Upper lobe of left lung (tissue), 6 donors: ENCODE measurements at places on chromosomes 13 and 19. TPM values are rescaled to one million over a fixed set of nuclear protein-coding genes. Genes with fewer than 3 reads are reported as not detected.

DNA sequence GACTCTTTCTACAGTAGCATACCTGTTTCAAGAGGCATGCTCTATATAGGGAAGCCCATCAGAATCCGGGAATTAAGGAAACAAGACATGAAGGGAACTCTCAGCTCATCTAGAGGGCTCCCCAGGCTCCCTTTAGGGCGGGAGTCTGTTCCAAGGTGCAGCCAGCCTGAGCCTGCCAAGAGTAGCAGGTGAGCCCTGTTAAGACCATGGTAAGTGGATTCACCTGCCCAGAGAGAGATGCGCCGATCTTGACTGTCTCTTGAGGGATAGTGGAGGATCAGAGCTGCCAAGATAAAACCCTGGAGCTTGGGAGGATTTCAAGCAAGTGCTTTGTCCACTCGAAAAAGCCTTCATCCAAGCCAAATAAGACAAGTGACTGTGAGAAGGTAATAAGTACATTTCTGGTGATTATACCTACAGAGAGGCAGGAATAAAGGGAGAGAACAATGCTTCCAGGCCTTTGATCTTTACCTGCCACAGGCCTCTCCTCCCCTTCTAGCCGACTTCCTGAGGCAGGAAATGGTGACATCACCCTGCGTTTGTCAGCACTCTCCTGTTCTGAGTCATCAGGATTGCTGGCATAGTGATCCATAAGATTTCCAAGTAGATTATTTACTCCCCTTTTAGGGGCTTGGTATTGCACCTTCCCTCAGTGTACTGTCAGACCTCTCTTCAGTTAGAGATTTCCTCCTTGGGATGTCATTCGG, 31.5 kb downstream of the KLF5 start:
- DNase-seq, result peak; percentile 70
- peak overlapping the region; percentile 39 for H3K27ac ChIP-seq
- H3K4me1 ChIP-seq, result no peaks in the 10 kb centered on the region
- no peak overlapping the region for H3K4me3 ChIP-seq
- no peaks in the 10 kb centered on the region for H3K27me3 ChIP-seq

DNA sequence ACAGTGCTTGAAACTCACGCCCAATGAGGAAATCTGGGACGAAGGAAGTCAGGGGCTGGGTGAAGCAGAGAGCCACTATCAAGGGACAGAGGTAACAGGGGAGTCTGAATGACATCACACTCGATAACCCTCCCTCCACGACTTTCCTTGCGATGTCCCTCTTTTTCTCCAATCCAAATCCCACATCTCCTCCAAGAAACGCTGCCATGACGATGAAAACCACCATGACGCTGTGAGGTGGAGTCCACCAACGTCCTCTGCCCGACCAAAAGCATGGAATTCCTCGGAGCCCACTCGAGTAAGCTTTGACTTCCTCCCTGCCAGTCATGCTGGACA, 967 bp downstream of the REXO1 start:
- DNase-seq, result no peak
- H3K4me3 ChIP-seq, result peak overlapping the region; percentile 95

- H3K27ac ChIP-seq, result no peak overlapping the region
- peaks cover 7% of the 10 kb centered on the region for H3K4me1 ChIP-seq
- no peaks in the 10 kb centered on the region for H3K27me3 ChIP-seq
- DNase-seq, result no peak
Observed at GRCh38 chr13:112905086-112905485, 63.9 kb upstream of the MCF2L start.

GRCh38 chr19:39937094-39937720, 2.8 kb upstream of the FCGBP start:
- H3K4me3 ChIP-seq, result no peak overlapping the region
- DNase-seq, result no peak
- peaks cover 5% of the 10 kb centered on the region for H3K4me1 ChIP-seq
- no peak overlapping the region for H3K27ac ChIP-seq
- no peaks in the 10 kb centered on the region for H3K36me3 ChIP-seq
- H3K27me3 ChIP-seq, result no peaks in the 10 kb centered on the region

DNA sequence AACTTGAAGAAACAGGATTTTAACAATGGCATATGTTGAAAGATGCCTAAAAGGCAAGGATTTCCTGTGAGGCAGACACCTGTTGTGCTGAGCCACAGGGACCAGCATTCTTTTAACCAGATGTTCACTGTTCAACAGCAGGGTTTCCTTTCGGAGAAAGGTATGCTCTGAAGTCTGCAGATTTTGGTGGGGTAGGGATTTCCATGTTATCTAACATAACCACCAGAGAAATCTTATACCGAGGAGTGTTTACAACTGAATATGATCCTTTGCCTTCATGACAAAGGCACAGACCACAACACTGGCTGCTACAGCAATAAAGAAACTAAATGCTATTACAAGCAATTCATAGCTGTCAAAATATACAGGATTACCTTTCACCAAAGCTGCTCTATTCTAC, 48.1 kb downstream of the MPHOSPH8 start:
- H3K4me3 ChIP-seq, result no peak overlapping the region
- no peak for DNase-seq
- H3K4me1 ChIP-seq, result no peaks in the 10 kb centered on the region
- no peaks in the 10 kb centered on the region for H3K36me3 ChIP-seq

Gene FAM216B
- 60.5 TPM for total RNA-seq

DNA sequence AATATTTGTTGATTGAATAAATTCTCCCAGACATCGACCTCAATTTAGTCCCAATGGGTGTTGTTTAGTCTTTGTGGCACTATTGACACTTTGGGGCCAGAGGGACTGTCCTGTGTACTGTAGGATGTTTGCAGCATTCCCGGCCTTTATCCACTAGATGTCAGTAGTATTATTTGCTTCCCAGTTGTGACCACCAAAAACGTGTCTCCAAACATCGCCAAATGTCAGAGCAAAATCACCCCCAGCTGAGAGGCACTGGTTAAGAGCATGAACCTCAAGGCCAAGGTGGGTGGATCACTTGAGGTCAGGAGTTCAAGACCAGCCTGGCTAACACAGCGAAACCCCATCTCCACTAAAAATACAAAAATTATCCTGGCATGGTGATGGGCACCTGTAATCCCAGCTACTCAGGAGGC, 15.4 kb downstream of the NLRP12 start:
- DNase-seq, result no peak
- peaks cover 4% of the 10 kb centered on the region for H3K4me1 ChIP-seq
- H3K27me3 ChIP-seq, result no peaks in the 10 kb centered on the region

Gene CYP4F3
- total RNA-seq, result 1.2 TPM

Gene SPACA4
- not detected for total RNA-seq

DNA sequence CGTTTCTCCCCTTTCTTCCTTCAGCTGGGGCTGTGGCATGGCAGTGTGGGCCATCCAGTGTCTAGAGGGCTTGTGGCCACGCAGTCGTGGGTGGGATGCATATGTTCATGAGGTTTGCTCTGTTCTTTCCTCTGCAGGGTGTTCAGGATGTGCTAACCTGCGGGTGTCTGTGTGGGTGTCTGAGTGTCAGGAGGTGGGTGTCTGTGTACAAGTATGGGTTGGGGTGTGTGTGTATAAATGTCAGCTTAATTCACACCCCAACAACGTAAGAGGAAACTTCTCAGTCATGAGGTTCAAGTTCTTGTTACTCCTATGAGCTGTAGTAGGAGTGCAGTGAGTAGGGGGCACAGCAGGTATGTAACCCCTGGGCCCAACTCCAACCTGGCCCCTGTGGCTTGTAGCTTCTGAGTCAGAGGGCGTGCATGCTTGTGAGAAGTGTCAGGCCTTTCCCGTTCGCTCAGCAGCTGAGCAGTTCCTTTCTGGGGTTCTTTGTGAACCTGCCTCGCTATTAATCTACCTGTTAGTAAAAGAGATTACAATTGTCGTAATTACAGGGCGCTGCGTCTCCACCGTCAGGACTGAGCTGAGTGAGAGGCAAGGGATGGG, 49.1 kb downstream of the NFIX start:
- H3K36me3 ChIP-seq, result no peaks in the 10 kb centered on the region
- no peak for DNase-seq
- H3K4me3 ChIP-seq, result no peak overlapping the region
- H3K27ac ChIP-seq, result peak overlapping the region; percentile 32

- no peak overlapping the region for H3K4me3 ChIP-seq
- no peak for DNase-seq
- H3K4me1 ChIP-seq, result no peaks in the 10 kb centered on the region
- no peak overlapping the region for H3K27ac ChIP-seq
- no peaks in the 10 kb centered on the region for H3K27me3 ChIP-seq
Observed at GRCh38 chr13:77406644-77407440, 79.9 kb upstream of the MYCBP2 start.

DNA sequence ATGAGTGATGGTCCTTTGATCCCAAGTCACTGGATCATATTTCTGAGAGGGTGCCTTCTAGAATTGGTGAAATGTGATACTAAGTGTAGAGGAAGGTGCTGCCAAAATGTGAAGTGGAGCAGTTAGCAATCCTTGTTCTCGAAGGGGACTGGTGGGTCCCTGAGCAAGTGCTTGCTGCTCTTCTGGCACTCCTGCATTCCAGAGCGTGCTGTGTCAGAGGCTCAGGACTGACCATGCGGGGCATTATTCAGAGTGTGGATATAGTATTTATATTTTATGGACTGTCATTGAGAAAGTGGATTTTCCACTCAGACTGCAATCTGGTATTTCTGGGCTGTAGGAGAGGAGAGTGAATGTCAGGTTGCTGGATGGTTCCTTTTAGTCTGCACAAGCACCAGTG, 152.6 kb upstream of the KL start:
- H3K36me3 ChIP-seq, result no peaks in the 10 kb centered on the region
- H3K4me1 ChIP-seq, result no peaks in the 10 kb centered on the region
- no peak for DNase-seq
- no peaks in the 10 kb centered on the region for H3K27me3 ChIP-seq
- no peak overlapping the region for H3K4me3 ChIP-seq
- no peak overlapping the region for H3K27ac ChIP-seq

- H3K4me3 ChIP-seq, result no peak overlapping the region
- no peaks in the 10 kb centered on the region for H3K27me3 ChIP-seq
- H3K4me1 ChIP-seq, result no peaks in the 10 kb centered on the region
Observed at GRCh38 chr13:54845351-54845965, 1816.8 kb downstream of the OLFM4 start.
